Hair follicle dermal papilla cell (primary cell): ENCODE measurements at places on chromosomes 3 and 15. TPM values are rescaled to one million over a fixed set of nuclear protein-coding genes. Genes with fewer than 3 reads are reported as not detected.

LACTB gene
- total RNA-seq = 17.2 and 22.1 TPM in 2 replicates

PBRM1 gene
- total RNA-seq = 75.4 and 82.8 TPM in 2 replicates

ALAS1 gene
- 50.0 and 53.7 TPM in 2 replicates for total RNA-seq

SCN11A gene
- under 0.01 TPM in 2 replicates for total RNA-seq

GASK1A gene
- 0.97 and 1.3 TPM in 2 replicates for total RNA-seq

PLOD2 gene
- total RNA-seq = 169 and 180 TPM in 2 replicates

RLBP1 gene
- total RNA-seq = not detected in 2 replicates

LAMB2 gene
- total RNA-seq = 373 and 453 TPM in 2 replicates

SLC28A1 gene
- total RNA-seq = not detected in 2 replicates

GNL3 gene
- total RNA-seq = 113 and 126 TPM in 2 replicates

CEP152 gene
- total RNA-seq = 2.2 and 2.4 TPM in 2 replicates

AMOTL2 gene
- 529 and 611 TPM in 2 replicates for total RNA-seq

PLXNA1 gene
- total RNA-seq = 114 and 138 TPM in 2 replicates

TLR9 gene
- total RNA-seq = under 0.01 TPM in 1 of 2 replicates, not detected in the other

RARRES1 gene
- total RNA-seq = 0.61 and 0.65 TPM in 2 replicates

NAALADL2 gene
- total RNA-seq = 19.9 and 30.5 TPM in 2 replicates

SLC2A2 gene
- under 0.01 TPM in 1 of 2 replicates, not detected in the other for total RNA-seq

EPHA6 gene
- total RNA-seq = not detected in 2 replicates

HRH1 gene
- total RNA-seq = 4.7 and 6.8 TPM in 2 replicates

MYO5C gene
- total RNA-seq = 0.24 and 0.49 TPM in 2 replicates

RHOV gene
- total RNA-seq = 0.16 and 0.24 TPM in 2 replicates
